ENCODE measurements at places on chromosomes 6 and 20.
A peak's percentile ranks its signal among the peaks of the same experiment; 100 is the strongest.

DNA sequence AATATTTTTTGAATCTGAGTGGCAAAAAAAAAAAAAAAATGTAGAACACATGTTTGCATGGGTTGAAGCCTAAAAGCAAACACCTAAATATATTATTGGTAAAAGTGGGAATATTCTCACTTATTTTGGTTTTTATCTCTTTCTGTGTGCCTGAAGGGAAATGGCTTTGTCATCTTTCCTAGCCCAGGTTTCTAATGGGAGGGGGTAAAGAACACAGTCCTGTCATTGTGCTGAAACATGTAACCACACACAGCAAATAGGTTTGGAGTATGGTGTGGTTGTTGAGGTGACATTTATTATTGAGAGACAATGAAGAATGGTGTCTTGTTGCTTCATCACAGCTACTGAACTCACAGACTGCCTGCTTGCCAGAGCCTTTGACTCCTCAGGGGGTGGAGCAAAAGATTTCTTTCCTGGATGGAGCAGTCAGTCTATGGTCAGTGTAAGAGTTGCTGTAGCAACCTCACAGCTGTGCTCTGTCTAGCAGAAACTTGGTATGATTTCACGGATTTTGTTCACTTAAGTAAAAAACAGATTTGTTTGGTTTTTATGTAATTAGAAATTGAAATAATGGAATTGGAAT lies 70.2 kb downstream of the CEP57L1 start:
- DNase-seq, result peak; percentile 29

DNA sequence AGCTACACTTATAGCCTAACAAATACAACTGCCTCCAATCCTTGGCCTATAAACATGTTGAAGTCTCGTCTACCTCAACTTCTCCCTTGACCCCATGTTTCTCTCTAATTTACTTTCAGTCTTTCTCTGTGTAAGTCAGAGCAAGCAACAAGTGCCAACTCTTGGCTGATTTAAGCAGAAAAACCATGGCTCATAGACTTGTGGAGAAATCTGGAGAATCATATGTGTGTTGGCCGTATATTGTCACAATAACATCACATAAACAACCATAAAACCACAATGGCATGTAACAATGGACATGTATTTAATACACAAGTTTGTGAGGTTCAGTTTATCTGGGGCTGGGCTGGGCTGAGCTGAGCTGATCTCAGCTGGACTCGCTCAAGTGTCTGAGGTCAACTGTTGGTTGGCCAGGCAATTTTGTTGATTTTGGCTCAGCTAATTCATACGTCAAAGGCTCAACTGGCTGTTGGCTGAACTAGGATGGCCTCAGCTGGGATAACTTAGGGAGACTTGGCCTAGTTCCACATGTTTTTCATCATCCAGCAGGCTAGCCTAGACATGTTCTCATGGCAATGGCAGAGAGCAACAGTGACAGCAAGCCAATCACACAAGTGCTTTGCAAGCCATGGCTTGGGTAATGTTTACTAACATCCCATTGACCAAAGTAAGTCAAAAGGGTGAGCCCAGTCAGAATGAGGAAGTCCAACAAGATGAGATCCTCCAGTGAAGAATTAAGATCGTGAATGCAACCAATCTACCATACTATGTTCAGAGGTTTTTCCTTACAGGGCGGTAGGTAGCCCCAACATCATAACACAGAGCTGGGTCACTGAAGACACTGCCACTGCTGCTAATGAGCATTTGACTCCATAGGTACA lies 12.9 kb upstream of the TBC1D22B start:
- DNase-seq, result peak; percentile 99

DNA sequence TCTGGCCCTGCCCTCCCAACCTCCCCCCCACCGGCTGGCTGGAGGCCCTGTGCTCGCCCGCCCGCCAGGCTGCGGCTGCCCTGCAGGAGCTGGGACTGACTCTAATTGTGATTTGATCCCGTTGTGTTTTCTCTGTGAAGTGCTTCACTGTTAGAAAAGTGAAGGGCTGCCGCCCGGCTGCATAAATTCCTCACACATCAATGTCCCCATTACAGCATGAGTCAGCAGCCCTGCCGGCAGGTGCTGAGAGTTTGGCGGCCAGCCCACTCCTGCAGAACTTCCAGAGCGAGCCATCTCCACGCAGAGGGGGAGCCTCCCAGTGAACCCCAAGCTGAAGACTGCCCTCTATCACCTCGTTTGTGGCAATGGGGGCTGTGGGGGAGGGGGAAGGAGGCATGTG lies 137.9 kb downstream of the DLL1 start:
- DNase-seq, result peak; percentile 97

GRCh38 chr6:162539321-162539720 lies 188.2 kb downstream of the PRKN start:
- no peak for DNase-seq

DNA sequence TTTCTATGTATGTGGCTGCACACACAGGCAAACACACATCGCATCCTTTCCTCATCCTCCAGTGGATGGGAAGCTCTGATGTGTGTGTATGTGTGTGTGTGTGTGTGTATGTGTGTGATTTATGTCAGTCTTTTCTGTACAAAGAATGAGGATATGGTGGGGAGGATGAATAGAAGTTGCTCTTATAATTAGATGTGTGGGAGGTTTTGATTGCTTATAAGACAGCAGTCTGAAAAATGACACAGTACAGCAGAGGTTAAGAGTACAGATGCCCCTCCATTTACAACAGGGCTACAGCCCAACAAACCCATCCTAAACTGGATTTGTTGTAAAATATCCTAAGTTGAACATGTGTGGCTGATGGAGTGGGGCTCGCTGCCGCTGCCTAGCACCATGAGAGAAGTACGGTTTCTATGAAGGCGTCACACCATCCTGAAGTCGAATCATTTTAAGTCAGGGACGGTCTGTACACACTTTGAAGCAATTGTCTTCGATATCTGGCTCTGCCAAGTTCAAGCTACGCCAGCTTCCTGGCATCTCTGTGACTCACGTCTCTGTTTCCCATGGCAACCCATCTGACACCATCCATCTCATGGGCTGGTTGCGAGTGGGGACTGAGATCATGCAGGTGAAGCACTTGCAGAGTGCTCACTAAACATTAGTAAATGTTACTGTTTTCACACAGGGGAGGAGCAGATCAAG lies 252.6 kb downstream of the MYLK4 start:
- peak; percentile 70 for DNase-seq

DNA sequence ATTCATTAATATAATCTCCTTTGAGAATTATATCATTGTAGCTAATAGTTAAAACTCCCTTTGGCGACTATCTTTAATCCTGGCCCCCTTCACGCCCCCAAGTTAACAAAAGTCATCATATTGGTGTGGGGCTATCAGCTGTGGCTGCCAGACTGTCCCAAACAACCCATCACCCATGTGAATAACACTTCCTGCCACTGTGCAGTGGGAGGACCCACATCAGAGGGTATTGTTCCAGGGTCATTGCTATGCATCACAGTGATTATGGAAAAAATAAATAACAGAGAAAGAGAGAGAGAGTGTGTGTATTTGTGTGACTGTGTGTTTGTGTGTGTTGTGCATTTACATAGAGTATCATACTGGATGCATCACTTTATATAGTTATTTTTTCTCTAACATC lies 39.3 kb upstream of the TENT5A start:
- no peak for DNase-seq

- peak; percentile 12 for DNase-seq
Observed at GRCh38 chr6:116139917-116140316, 14.0 kb upstream of the COL10A1 start.

GRCh38 chr6:89567630-89568390 lies 70.7 kb downstream of the LYRM2 start:
- no peak for DNase-seq

GRCh38 chr20:49052334-49052733 lies 6.2 kb downstream of the CSE1L start:
- no peak for DNase-seq

DNA sequence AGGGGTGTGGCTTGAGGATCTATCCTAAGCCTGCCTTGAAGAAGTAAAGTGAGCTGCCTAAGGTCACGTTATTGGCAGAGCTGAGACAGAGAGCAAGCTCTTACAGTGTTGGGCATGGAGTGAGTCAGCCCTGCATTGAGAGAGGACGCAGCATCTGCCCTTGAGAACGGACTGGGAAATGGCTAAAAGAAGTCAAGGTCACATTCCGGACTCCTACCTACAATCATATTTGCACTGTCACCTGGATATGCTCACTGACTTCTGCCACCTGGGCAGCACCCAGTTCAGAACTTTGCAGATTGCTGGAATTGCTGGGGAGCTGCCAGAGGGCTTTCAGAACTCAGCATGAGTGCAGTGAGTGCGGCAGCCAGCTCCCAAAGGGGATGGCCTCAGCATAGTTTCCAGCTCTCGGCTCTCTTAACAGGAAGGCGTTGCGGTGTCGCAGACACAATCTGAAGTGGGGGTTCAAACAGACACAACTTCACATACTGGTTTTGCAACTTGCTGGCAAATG lies 199.3 kb upstream of the SGK1 start:
- DNase-seq, result no peak

- DNase-seq, result no peak
Observed at GRCh38 chr6:113329942-113330635, 527.1 kb upstream of the MARCKS start.

DNA sequence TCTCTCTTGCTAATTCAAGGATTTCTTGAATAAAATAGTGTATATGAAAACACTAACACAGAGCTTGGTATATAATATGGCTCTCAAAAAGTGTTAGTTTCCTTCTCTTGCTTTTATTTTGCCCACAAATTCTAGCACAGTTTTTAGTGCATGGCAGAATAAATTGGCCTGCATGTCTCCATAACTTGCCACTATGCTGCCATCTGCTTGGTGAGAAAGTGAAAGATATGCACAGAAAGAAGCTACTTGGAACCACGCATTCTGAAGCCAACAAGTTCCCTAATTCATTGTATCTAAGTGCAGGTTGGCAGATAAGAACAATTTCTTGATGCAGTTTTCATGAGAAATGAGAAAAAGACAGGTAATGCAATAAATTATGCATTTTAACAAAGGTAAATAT lies 101.2 kb downstream of the EPHA7 start:
- peak; percentile 5 for DNase-seq

- DNase-seq, result no peak
Observed at GRCh38 chr6:168015009-168015408, 17.5 kb downstream of the KIF25 start.

- DNase-seq, result peak; percentile 52
Observed at GRCh38 chr6:53347250-53347920, 1.4 kb downstream of the ELOVL5 start.

GRCh38 chr20:5402903-5403531 lies 86.3 kb upstream of the PROKR2 start:
- DNase-seq, result no peak

GRCh38 chr6:77040568-77041195 lies 422.6 kb downstream of the HTR1B start:
- no peak for DNase-seq

- DNase-seq, result no peak
Observed at GRCh38 chr6:97160280-97160679, 122.7 kb downstream of the MMS22L start.

DNA sequence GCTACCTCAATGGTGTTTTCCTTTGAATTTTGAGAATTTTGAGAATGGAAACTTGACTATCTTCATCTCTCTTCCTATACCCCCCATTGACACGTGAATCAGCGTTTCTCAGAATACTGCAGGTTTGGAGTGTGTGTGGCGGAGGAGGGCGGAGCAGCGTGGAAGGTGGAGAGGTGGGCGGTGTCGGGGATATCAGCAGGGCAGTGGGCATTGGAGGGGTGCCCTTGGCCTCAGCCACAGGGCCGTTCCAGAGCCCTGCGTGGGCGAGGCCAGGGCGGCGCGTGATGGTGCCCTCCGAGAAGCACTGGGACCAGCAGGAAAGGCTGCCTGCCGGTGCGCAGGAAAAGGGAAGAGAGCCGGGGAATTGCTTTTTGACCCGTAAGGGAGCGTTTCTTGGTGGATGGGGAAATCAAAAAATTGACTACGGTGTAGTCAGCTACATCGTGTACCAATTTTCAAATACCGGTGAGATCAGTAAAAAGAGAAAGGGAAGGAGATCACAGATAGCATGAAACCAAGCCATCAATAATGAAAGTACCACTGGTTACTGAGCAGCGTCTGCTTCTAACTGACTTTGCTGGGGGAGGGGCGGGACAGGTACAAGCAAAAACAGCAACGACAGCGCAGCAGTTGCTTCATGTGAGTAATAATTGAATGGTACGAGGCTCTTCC lies 82.7 kb upstream of the DUSP22 start:
- no peak for DNase-seq

DNA sequence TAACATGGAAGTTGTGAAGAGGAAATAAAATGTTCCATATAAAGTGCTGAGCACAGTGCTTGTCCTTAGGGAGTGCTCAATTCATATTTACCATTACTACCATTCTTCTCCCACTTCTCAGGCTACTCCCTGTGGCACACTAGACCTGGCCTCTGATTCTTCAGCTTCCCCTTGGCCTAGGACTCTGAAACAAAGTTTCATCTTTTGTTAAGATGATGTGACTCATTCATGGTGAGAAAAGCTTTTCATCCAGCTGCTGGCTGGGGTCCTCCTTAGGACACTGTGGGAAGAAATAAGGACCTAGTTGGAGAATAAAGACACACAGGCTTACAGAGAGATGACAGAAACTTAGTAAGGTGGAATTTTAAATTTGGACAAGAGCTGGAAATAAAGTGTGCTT lies 314.8 kb downstream of the CDC5L start:
- no peak for DNase-seq

GRCh38 chr20:21707999-21708737 lies 2.7 kb downstream of the PAX1 start:
- no peak for DNase-seq

DNA sequence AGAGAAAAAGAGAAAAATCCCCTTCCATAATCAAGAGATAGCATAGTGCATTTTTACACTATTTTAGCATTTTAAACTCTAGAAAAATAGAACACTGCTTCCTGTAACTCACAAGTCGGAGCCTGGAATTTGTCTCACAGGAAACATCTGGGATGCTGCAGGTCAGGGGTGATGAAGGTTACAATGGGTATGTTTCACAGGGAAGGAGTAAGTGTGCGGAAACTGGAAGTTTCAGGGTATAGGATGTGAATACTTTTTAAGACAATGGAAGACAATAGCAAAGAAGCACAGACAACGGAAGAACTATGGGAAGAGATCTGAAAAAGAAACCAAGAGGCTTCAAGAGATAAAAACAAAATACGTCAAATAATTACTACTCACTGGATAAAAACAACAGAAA lies 361.0 kb upstream of the MARCKS start:
- DNase-seq, result no peak

- no peak for DNase-seq
Observed at GRCh38 chr20:14963262-14963663, 625.9 kb upstream of the FLRT3 start.

GRCh38 chr20:25690427-25690826 lies 6.2 kb downstream of the ZNF337 start:
- DNase-seq, result no peak

GRCh38 chr6:117938311-117938995 lies 31.4 kb downstream of the SLC35F1 start:
- peak; percentile 38 for DNase-seq

Data from NCI-H1105 treated with DMSO at 0.1 percent for 48 hours (cell line).